ENCODE measurements at places on chromosomes 13 and 19.

GRCh38 chr19:45294291-45295029 lies 28.2 kb downstream of the CKM start:
- no peak for DNase-seq

GRCh38 chr19:7973883-7974282 lies 30.4 kb upstream of the TIMM44 start:
- DNase-seq: no peak

- DNase-seq: no peak
Measured at GRCh38 chr13:81133066-81133465, 792.1 kb upstream of the SPRY2 start.

DNA sequence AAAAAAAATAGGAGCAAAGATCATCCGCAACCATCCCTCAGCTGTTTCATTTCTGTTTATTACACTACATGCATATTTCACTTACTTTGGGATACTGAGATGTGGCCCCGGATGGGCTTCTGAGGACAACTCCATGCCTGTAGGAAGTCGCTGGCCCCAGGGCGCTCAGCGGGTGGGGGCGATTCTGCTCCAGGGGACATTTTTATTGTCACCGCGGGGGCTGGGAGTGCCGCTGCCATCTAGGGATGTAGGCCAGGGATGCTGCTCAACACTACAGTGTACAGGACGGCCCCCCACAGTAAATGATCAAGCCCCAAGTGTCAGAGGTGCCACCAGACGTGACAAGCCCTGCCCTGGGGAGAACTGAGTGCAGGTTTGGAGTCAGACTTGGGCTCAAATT lies 6.4 kb upstream of the BST2 start:
- no peak for DNase-seq

GRCh38 chr13:110405597-110406450 lies 98.7 kb downstream of the COL4A2 start:
- no peak for DNase-seq

- DNase-seq: no peak
Measured at GRCh38 chr19:1383017-1383311, 743 bp upstream of the NDUFS7 start.

DNA sequence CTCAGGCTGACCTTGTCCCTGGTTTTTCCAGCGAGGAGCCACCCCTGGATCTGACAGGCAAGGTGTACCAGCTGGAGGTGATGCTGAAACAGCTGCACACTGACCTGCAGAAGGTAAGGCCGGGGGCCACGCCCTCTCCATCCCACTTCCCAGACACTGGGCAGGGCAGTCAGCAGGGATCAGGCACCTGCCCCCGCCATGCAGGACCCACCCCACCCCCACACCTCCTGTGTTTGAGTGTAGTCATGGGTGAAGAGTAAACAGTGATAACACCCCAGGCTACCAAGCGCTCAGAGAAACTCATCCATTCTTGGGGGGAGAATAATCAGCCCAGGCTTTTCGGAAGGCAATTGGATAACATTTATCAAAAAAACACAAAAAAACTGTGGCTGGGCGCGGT lies 19.9 kb downstream of the DPF1 start:
- DNase-seq: no peak

GRCh38 chr19:16084067-16084685 lies 7.9 kb downstream of the TPM4 start:
- DNase-seq: no peak

GRCh38 chr13:22665506-22665905 lies 515.3 kb upstream of the SGCG start:
- no peak for DNase-seq

All from stimulated activated CD4-positive, alpha-beta T cell treated with anti-CD3 and anti-CD28 coated beads, TNF-alpha, amount 100 ng/mL, for 48 hours (primary cell).